ENCODE measurements at places on chromosomes 1 and 21.
A peak's percentile ranks its signal among the peaks of the same experiment; 100 is the strongest.

GRCh38 chr21:33949516-33950430, 34.2 kb upstream of the ATP5PO start:
- no peak for DNase-seq

DNA sequence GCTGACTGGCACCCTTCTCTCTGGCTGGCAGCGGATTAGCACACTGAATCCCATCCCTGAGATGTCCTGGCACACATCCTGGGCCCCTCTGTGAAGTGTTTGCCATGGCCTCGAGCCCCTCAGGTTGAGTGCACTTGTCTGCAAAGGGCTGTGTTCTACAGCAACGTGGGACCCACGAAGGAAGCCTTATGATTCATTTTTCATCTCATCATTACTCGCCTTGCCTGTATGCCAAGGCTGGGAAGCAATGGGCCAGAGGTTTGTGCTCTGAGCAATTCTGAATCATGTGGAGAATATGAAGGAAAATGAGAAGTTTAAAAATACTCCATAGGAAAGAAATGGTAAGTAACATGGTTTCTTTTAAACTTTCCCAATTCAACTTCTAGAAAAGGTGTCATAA, 124.8 kb upstream of the LMO4 start:
- DNase-seq = no peak

DNA sequence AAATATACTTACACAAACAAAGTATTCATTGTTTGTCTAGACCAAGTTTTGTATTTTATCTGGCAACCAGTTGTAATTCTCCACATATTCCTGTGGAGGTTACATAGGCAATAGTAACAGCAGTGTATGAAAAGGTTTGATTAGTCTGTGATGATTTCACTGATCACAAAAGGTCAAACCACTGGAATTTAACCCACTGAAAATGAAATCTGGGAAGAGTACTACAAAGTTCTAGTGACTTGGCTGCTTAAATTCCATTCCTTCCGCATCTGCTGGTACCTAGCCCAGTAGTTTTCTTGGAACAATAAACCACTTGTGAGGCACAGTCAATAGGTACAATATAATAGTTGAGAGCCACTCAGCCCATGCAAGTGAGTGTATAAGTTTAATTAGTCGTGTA, 205.4 kb downstream of the NFIA start:
- no peak for DNase-seq

GRCh38 chr1:247386217-247386616, 29.8 kb upstream of the NLRP3 start:
- DNase-seq = no peak

GRCh38 chr1:6082430-6082971, 36.8 kb downstream of the KCNAB2 start:
- DNase-seq = no peak

DNA sequence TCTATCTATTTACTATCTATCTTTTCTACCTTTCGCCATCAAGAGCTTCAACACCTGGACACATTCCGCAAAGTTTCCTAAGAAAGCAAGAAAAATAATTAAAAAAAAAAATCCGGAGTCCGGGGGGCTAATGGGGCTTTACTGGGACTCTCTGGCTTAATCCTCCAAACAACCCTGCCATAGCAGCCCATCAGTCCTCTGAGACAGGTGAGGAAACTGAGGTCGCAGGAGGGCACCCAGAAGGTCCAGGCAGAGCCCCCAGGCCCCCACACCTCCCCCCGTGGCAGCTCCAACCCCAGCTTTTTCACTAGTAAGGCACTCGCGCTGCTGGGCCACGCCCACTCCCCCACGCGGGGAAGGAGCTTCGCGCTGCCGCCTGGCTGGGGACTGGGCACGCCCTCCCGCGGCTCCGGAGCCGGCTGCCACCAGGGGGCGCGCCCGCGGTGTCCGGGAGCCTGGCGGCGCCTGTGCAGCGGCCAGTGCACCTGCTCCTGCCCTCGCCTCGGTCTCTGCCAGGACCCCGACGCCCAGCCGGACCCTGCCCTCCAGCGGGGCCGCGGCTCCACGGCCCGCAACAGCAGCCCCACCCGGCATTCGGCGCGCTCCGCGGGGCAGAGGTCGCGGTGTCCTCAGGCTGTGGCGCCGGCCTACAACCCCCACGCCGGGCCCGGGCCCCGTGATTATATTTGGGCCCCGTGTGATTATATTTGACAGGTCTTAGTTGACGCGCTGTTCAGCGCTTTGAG, 54.1 kb upstream of the SAMD11 start:
- DNase-seq = peak; percentile 9

DNA sequence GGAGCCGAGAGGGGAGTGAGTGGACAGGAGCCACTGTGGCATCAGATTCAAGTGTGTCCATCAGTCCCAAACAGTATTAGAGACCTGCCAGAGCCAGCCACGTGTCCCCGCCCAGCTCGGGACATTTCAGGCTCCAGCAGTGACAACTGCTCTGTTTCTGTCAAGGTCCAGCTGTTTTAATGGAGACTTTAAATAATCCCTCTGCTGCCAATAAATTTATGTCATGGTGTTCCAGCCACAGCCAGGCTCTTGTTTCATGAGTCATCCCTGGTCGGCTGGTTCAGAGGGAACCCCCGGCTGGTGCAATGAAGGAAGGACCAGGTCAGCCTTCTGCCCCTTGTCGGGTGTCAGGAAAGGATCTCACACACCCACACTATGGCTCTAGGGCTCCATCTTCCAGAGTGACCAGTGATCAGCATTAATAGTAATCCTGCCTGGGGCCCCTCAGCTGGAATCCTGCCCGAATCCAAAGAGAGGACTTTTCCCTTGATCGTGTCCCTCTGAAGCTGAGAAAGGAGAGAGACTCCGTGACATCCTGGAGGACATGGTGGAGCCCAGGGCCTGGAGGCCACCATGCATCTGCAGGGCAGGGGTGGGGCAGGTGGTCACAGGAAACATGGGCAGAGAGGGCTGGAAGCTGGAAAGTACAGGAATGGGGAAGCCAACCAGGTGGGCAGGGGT, 197.3 kb downstream of the MATN1 start:
- peak; percentile 69 for DNase-seq

GRCh38 chr21:43354026-43354420, 72.9 kb downstream of the SIK1 start:
- DNase-seq = no peak

- no peak for DNase-seq
Observed at GRCh38 chr1:197924516-197925123, 7.4 kb downstream of the LHX9 start.

GRCh38 chr1:2510366-2511155, 15.8 kb downstream of the PANK4 start:
- no peak for DNase-seq

- DNase-seq = no peak
Observed at GRCh38 chr1:25232866-25233784, 823 bp upstream of the SYF2 start.

DNA sequence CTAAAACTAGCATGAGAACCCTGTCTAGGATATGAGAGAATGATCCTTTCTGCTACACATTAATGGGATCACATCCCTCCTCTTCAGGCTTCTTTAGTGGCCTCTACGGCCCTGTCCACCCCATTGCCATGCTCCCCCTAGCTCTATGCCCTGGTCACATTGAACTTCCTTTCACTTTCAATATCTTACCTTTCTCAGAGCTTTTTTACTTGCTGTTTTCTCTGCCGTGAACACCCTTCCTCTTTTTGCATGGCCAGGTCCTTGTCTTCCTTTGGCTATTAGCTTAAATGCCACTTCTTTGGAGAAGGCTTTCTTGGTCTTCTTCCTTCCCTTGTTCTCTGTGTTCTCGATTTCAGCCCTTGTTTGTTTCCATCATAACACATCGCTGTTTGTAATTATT, 97.4 kb downstream of the GIPC2 start:
- DNase-seq = no peak

DNA sequence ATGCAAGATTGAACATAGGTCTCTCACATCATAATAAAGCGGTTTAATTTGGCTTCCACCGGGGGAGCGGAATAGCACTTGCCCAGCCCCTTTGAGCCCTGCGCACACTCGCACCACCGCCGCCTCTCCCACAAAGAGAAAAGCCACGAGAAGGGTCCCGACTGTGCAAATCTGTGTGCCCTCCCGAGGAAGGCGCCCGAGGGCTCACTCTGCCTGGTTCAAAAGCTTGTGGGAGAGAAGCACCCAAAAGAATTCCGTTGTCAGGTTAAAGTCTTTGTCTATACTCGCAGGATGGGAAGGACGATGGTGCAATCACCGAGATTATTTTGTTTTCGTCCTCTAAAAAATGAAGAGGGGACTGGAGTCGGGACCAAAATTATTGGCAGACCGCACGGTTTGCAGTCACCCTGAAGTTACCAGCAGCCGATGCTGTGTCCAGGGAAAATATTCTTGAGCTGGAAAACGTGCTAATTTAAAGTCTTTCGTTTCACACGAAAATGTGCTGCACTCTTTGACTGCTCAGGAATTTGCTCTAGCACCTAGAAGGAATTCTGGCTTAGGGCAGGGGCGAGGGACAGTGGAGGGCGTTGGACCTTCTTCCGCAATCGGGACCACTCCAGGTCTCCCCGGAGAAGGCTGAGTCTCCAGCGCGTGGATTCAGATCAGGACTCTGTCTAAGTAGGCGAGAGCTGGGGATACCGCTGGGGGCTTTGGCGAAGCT, 6.6 kb upstream of the SIM2 start:
- DNase-seq = no peak

DNA sequence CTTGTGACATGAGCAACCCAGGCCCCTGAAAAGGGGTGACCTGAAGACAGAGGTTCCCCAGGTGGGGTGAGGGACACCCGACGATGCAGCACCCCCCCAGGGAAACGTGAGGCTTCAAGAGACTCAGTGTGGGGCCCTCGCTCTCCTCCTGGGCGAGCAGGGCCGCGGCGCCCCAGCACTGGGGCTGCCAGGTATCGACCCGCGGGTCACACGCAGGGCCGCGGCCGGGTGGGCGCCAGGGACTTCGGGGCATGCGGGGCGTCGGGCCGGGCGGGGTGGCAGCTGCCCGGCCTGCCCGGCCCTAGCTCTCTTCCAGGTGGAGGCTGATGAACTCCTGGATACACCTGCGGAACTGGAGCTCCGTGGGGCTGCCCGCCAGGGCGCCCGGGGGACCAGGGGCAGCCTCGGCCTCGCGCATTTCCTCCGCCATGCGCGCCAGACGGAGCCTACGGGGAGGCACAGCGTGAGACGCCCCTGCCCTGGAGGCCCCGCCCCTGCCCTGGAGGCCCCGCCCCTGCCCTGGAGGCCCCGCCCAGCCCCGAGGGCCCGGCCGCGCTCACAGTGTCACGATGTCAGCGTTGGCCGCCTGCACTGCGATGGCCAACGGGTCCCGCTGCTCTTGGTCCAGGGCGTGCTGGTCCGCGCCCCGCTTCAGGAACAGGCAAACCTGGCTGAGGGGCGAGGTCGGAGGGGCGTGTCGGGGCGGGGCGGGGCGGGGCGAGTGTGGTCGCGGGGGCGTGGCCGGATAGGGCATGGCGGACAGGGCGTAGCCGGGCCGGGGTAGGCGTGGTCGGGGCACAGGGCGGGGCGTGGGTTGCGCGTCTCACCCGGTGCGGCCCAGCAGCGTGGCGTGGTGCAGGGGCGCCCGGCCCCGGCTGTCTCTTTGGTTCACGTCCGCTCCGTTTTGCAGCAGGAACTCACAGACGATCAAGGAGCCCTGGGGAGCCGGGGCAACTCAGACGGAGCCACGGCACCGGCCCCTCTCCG, 13.3 kb downstream of the SCNN1D start:
- no peak for DNase-seq

DNA sequence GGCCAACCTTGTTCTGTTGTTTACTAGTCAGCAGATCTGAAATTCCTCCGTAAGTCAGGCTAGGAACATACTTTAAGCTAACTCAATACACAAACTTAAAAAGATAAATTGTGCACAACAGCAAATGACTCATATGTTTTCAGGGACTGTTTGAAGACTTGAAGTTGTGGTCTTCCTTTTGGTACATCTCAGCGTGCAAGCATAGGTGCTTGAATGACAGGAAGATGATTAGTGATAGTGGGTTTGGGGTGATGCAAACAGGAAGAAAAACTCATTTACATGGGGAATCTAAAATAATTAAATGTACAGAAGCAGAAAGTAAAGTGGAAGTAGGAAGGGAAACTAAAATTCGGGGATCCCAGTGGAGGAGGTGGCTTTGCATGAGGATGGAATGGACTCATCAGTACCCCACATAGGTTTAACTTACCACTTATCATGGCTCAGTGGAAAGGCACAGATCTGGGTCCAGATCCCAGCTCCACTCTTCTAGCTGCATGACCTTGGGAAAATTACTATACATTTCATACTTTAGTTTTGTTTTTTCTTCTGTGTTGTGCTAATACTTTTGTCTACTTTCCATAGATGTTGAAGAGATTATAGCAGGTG, 122.3 kb downstream of the XCL2 start:
- DNase-seq = no peak

- no peak for DNase-seq
Observed at GRCh38 chr1:187074445-187075048, 245.8 kb downstream of the PLA2G4A start.

GRCh38 chr1:218025454-218025853, 259.6 kb upstream of the RRP15 start:
- no peak for DNase-seq

DNA sequence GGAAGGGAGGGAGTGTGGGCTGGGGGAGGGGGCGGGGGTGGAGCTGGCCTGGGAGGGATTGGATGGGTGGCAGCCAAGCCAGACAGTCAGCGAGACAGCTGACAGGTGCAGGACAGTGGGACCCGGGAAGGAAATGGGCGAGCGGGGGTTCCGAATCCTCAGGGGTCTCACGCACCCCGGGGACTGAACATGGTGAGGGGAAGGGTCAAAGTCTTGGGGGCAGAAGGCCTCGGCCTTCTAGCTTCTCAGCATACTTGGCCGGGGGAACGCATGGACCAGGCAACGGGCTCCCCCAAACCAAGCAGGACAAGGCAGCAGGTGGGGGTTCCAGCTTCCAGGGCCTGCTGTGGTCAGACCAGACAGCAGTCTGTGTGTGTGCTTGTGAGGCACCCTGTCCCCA, 23.1 kb downstream of the CASZ1 start:
- DNase-seq = no peak

- peak; percentile 50 for DNase-seq
Observed at GRCh38 chr1:150464422-150464826, 22.8 kb upstream of the TARS2 start.

DNA sequence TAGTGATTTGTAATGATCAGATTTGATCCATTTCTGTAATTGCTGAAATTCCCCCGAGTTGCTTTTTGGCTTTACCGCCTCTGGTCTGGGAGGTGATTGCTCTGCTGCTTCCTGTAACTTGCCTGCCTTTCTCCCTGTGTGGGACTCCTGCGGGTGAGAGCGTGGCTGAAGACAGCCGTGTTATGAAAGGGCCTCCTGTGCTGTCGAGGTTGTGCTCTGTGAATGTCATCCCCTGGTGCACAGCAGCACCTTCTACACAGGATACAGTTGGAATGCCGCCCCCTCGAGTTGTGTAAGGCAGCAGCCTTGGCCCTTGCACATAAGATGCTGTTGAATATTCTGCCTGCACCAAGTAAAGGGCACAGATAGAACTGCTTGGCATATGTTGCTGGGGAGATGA, 5.9 kb downstream of the SOD1 start:
- no peak for DNase-seq

- no peak for DNase-seq
Observed at GRCh38 chr21:44552681-44553080, 1.4 kb upstream of the KRTAP10-2 start.

GRCh38 chr1:36845802-36846201, 188.5 kb downstream of the GRIK3 start:
- DNase-seq = no peak
